ENCODE measurements at places on chromosomes 1 and 21.

GRCh38 chr1:55331351-55331750 lies 116.2 kb upstream of the USP24 start:
- no peak for DNase-seq

DNA sequence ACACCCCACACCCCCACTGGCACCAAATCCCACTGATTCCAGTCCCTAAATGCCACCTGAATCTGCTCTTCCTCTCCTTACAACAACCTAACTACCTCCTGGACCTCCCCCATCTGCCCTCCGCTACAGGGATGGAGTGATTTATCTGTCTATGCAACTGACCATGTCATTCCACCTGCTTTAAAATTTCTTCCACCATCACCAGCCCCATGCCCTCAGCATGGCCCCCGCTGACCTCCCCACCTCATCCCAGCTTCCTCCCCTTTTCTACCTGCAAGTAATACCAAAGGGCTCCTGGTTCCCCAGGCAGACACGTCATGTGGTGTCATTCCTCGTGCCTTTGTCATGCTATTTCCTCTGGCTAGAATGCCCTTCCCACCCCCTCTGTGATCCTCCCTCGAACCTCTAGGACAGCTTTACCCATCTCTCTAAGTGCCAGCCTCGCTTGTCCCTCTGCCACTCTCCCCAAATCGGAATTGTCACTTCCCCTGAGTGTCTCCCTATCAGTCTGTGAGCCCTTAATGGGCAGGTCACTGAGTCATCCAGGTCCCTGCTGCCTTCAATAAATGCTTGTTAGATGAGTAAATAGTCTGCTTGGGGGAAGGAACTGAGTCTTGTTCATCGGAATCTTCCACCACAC lies 3.7 kb downstream of the GJB4 start:
- DNase-seq, result no peak

DNA sequence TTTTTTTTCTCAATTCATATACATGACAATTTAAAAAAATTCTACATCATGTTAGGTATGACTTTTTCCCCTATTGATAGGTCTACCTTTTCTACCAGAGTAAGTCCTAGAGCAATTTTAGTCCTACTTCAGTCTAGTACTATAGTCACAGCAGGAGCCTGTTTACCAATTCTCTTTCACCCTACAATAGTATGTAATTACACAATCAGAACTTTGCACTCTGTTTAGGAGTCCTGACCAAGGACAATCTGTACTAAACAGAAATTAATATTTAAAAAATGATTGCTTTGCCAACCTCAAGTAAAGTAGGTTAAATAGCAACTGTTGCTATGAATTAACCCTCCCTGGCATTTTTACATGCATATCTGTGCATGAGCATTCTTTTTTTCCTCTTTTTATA lies 810 bp upstream of the CYP4A11 start:
- DNase-seq, result no peak

GRCh38 chr1:64471218-64472039 lies 1.5 kb downstream of the CACHD1 start:
- DNase-seq, result peak; percentile 23

GRCh38 chr1:232009741-232010140 lies 383.2 kb downstream of the DISC1 start:
- DNase-seq, result no peak

DNA sequence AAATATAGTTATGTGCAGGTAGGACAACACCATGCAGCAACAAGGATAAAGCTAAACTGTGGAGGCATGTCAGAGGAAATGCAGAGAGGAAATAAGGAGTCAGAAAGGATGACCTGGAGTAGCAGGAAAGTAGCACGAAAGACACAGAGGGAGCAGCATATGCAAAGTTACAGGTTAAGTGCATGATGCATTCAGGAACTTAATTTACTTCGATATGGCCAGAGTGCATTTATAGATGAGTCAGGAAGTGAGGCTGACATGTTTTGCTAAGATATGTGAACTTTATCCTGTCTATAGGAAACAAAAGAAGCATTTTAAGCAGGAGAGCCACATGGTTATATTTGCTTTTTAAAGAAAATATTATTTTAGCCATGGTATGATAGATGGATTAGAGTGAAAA lies 15.4 kb upstream of the MUTYH start:
- no peak for DNase-seq

DNA sequence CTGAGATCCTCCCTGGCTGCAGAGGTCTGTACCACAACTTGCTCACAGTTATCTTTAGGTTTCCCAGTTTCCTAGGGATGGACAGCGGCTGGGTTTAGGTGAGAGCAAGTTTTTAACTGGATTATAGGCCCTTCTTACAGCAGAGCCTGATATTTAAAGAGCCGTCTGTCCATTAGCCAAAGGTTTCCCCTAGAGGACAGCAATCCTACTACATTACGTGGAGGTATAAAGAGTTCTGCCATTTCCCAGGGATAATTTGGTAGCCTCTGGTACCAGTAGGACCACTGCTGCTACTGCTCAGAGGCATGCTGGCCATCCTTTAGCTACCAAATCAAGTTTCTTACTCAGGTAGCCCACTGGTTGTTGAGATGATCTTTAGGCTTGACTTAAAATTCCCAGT lies 21.9 kb upstream of the FCGR2A start:
- DNase-seq, result no peak

- no peak for DNase-seq
Observed at GRCh38 chr1:167496797-167497619, 21.3 kb downstream of the CD247 start.

DNA sequence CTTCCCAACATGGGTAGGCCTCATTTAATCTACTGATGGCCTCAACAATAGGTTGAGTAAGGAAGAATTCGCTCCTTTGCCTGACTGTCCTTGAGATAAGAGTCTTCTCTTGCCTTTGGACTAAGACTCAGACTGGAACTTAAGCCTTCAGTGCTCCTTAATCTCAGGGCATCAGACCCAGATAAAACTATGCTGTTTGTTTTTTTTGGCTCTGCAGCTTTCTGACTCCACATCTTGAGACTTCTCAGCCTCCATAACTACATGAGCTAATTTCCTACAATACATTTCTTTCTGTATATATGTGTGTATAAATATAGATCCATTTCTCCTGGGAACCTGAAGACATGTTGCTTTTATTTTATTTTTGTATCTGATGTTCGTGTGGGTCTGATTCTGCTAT lies 1470.7 kb upstream of the PRMT6 start:
- no peak for DNase-seq

GRCh38 chr1:88646476-88647248 lies 37.4 kb upstream of the PKN2 start:
- no peak for DNase-seq

DNA sequence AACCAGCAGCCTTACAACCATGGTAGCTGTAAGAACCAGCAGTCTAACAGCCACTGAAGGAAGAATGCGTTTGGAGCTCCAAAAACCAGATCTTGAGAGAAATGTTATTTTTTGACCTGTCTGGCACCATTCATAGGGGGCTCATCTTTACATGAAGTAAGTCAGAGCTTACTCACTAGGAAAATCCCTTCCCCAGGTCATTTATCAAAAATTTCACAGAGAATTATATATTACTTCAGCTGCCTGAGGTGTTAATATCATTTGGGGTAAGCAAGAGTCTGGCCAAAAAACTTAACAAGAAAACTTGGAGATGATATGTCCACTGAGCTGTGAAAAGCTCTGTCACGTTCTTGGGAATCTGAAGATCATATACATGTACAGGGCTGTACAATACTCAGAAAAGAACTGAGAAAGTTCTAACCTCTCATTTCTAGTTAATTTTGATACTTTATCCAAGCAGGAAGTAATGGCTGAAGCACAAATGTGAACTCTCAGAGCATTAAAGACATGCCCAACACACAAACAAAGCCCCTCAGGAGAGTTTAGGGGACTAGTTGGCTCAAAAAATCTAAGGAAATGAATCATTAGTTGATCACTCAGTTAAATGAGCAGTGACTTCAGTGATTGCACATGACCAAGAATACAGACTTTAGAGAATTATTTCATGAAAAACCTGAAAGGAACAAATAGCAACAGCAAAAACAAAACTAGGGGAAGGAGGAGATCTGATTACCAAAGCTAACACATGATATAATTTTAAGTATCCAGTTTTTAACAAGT lies 681.1 kb downstream of the LTN1 start:
- DNase-seq, result no peak

DNA sequence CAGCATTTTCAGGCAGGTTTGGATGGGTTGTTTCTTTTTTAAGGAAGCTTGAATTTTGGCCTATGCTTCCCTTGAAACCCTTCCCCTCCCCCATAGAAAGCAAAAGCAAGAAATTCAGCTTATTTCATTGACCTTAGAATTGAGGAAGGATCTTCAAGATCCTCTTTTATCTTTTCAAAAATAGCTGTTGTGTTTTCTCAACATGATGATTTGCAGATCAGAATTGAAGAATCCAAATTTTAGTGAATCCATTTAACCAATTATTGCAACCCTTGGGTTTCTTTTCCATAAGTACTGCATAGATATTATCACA lies 73.7 kb downstream of the LRRC8C start:
- no peak for DNase-seq

- DNase-seq, result peak; percentile 10
Observed at GRCh38 chr1:117290890-117291289, 76.4 kb upstream of the MAN1A2 start.

- DNase-seq, result no peak
Observed at GRCh38 chr1:37040261-37040660, 5.9 kb upstream of the GRIK3 start.

- DNase-seq, result no peak
Observed at GRCh38 chr1:21743476-21743875, 39.5 kb downstream of the USP48 start.

DNA sequence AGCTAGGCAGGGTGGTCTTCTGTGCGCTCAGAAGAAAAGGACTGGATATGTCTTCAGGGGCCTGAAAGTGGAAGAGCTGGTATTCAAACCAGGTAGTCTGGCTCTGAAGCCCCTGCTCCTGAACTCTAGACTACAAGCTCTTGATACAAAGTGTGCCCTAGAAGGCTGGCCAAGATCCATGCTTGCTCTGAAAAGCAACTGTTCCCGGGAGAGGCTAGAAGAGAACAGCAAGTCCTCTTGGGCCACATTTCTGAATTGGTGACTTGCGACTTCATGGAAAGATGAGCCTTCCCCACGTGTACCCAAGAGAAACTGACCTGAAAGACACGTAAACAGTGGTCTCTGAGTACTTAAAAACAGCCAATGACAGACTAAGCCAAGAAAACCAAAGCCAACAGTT lies 123.3 kb upstream of the GRIK3 start:
- no peak for DNase-seq

DNA sequence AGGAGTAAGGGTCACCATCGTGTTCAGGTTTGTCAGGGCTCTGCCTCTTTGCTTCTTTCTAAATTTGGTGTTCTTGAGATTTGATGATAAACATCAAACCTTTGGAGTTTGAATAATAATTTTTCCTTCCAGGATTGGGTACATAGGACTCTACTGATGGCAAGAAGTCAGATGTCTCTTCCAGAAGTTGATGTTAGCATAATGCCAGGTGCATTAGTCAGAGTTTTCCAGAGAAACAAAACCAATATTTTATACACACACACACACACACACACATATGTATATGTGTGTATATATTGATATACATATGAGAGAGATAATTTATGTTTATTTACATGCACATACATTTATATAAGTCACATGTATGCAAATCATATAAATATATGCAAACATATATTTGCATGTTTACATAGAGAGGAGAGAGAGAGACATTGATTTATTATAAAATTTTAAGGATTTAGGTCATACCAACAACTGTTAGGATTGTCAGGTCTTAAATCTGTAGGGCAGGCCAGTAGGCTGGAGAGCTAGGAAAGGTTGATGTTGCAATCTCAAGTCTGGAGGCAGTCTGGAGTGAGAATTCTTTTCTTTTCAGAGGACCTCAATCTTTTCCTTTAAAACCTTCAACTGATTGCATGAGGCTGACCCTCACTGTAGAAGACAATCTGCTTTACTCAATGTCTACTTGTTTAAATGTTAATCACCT lies 199.2 kb downstream of the HLX start:
- no peak for DNase-seq

GRCh38 chr21:33801424-33802405 lies 113.9 kb downstream of the ATP5PO start:
- peak; percentile 66 for DNase-seq

DNA sequence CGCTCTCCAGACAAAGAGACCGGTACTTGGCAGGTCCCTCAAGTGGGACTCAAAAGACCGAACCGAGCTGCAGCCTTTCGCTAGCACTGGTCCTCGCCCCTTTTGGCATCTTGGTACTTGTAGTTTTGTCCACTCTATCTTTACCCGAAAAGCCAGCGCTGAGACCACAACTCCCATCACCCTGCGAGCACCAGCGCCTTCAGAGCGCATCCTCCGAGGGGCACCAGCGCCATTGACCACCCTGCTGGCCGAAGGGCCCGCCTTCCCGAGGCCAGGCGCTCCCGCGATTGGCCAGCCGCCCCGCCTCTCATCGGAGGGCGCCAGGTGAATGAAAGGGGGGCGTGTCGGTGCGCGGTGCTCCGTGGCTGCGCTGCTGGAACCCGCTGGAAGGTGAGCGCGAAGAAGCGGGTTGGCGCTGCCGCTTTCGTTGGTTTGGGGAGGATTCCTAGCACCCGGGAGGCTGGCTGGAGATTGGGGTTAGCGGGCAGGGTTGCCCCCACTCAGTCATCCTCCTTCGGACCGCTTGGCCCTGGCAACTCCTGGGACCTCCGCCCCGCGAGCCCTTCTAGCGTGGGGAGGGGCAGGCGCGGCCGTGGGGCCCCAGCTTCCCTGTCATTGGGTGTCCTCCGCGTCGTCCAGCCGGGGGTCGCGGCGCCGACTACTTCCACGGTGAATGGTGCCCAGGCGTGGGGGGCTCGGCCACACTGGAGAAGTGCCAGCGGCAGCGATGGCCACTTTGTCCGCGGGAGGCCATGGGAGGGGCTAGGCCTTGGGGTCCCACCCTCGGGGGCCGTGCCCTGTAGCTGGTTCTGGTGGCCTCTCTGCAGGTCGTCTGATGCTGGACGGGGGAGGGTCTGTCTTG lies at the start of gene ZBTB8B:
Gene ZBTB8B, plus strand, starts transcription at position 357 of the 862 bp plus-strand sequence. CDS start 5,553 bp downstream, outside the sequence.
- DNase-seq, result peak; percentile 51

- no peak for DNase-seq
Observed at GRCh38 chr1:54001591-54001990, 16.4 kb downstream of the LDLRAD1 start.

GRCh38 chr1:145695821-145696629 lies 11.1 kb downstream of the PDZK1 start:
- DNase-seq, result no peak

- DNase-seq, result no peak
Observed at GRCh38 chr1:33624991-33625870, 152.8 kb downstream of the ZSCAN20 start.

GRCh38 chr1:121417325-121417923 lies 232.6 kb downstream of the SRGAP2C start:
- DNase-seq, result no peak

DNA sequence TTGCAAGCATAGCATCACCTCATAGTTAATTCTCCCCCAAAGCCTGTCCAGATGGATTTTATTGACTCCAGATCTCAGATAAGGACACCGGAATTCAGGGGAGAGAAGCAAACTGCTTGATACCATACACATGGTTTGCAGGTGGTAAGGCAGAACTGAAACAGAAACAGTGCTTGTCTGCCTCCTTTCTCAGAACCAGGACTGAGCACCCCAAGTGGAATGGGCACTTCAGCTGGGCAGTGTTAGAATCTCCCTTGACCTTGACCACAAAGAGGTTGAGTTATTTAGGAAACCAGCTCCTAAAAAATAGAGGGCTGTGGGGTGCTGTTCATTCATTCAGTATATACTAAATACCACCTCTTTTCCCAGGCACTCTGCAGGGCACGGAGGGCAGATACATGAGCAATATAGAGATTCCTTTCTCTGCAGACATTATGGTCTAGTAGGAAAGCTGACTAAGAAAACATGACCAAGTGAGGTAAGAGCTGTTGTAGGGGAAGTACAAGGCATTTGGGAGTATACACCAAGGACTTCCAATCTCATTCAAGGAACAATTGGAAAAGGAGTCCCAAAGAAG lies 185.2 kb downstream of the C1orf94 start:
- no peak for DNase-seq

Data from fibroblast of gingiva (primary cell).